ENCODE measurements at places on chromosomes 11 and 22.

GRCh38 chr11:20707876-20708275 is 38.5 kb downstream of the NELL1 start:
- DNase-seq = no peak

- DNase-seq = no peak
Observed at GRCh38 chr11:130524132-130524790, 75.8 kb downstream of the ADAMTS15 start.

GRCh38 chr11:132910011-132910760 is 622.1 kb downstream of the OPCML start:
- no peak for DNase-seq

DNA sequence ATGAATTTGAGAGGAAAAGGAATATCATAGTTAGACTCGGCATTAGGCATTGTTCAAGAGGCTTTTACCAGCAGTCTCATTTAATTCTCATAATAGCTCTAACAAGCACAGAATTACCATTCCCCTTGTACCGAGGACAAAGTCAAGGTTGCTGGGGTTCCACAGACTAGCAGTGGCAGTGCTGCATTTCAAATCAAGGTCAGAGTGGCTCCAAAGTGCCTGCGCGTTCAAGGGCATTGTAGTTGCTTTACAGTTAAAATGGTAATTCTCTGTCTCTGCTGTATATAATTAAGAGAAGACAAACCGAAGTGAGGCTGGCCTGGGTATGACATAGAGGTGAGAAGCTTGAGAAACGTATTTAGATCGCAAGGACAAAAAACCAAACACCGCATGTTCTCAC is 40.4 kb upstream of the TP53AIP1 start:
- DNase-seq = no peak

- no peak for DNase-seq
Observed at GRCh38 chr11:73175551-73176144, 33.5 kb upstream of the FCHSD2 start.

GRCh38 chr22:41261541-41262249 is 21.0 kb upstream of the CHADL start:
- no peak for DNase-seq

GRCh38 chr11:46012185-46012584 is 89.7 kb downstream of the LARGE2 start:
- no peak for DNase-seq

DNA sequence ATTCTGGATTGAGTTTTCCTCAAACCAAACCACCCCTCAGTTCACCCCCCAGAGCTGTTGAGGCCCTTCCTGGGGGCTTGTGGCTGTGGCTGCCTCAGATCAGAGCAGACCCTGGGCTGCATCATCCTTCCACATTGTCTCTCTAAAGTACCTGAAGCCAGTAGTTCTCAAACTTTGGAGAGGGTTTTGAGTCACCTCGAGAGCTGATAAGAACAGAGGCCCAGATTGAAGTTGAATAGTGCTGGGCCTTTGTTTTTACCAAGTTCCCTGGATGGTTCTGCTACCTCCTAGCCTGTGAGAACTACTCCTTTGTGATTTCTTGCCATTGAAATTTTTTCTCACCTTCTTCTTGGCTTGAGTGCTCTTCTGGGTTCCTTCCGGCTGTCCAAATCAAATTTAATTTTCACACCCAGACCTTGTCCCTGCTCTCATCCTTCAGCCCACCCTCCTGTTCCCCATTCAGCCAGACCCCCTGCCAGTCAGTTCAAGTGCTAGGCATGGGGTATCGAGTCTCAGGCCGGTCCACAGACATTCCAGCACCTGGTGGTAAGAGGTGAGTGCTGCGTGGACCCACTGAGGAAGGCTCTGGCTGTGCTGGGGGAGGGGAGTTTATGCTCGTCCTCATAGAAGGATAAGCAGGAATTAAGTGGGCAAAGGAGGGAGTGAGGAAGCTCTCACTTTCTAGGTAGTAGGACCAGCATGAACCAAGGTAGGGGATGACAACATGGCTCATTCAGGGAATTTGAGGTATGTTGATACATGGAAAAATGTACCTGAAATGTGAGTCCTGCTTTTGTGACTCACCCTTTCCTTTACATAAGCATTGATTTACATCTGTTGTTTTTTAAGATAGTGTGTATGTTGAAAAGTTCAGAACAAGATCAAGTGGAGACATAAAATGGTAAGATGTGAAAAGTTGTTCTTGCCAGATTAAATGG is 116.5 kb downstream of the PTPRJ start:
- no peak for DNase-seq

DNA sequence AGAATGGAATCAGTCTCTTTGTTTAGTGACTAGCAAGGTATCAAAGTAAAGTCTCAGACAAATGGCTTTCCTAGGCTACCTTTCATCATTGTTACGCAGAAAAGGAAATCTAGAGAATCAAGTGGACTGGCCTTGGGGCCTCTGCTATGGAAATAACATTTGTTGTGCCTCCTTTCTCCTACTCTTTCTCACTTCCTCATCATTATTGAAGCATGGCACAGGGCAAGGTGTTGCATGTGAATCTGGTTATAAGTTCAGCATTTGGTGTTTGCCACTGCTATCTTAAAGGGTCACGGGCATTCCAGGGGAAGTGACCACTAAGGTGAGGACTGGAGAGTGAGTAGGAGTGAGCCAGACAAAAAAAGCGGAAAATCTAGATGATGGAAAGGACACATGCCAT is 54.9 kb downstream of the GLYATL1 start:
- no peak for DNase-seq

- DNase-seq = no peak
Observed at GRCh38 chr11:45657496-45658260, 7.7 kb downstream of the CHST1 start.

DNA sequence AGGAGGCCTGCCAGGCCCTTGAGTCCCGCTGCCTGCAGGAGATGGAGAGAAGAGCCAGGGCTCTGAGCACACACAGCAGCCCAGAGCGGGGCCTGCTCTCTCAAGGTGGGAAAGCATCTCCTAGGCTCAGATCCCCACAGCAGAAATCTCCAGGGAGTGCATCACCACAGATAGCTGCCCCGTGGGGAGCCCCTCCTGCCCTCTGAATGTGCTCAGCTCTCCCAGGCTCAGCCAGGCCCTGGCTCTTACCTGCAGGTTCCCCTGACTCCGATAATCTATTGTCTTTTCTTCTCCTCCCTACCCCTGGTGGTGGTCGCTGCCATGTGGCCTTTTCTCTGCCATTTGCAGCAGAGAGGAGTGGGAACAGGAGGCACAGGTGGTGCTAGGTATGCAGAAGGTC is 49.9 kb downstream of the BTG4 start:
- DNase-seq = no peak

DNA sequence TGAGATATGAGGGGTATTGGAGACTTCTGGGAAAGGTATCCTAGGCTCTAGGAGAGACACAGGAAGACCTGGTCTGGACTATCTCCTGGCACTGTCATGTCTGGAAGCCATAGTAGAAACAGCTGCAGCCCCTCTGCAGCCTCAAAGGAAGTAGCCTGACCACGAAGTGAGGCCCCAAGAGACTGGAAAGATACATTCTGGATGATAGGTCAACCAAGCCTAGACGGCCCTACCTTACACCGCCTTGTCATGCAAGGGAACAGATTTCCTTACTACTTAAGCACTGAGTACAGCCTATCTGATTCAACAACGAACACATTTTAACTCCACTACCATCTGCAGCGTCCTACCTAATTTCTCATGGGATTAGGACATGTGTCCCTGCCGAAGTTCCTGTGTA is 31.1 kb downstream of the UQCR10 start:
- DNase-seq = no peak

DNA sequence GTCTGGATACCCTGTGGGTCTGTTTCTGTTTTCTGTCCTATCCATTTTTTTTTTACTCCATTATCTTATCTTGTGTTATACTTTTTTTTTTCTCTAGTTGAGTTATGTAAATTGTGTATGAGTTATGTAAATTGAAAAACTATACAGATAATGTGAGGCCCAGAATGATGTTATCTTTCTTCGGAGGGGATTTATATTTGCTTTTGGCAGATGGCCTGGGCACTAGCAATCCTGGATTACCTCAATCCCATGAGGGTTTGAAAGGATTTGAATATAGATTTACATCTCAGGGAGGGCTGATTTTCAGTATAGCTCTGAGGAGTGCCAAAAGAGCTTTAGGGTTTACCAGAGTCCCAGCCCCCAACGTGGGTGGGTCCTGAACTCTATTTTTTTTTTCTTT is 71.0 kb downstream of the CSTPP1 start:
- DNase-seq = no peak

DNA sequence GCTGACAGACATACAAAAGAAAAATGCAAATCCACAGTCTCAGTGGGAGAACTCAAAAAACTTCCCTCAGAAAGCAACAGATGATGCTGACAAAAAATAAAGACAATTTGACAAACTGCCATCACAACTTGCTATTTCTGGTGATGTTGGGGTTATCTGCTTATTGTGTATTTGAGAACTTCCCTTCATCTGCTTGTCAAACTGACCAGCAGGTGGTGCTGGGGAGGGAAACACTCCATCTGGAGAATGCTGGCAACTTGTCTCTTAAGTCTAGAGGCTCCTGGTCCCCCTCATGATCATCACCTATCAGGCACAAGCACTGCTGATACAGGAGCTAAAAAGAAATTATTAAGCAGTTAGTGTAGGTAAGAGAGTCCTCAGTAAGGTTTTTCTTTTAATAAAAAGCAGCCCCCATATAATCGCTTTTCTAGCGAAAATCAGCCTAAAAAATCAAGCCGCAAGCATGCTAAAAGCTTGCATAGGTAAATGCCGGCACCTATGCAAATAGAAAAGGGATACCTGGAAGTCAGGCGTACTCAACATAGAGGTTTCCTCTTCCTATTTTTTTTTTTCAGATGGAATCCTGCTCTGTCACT is 9.8 kb upstream of the FAM111B start:
- DNase-seq = peak; percentile 50

DNA sequence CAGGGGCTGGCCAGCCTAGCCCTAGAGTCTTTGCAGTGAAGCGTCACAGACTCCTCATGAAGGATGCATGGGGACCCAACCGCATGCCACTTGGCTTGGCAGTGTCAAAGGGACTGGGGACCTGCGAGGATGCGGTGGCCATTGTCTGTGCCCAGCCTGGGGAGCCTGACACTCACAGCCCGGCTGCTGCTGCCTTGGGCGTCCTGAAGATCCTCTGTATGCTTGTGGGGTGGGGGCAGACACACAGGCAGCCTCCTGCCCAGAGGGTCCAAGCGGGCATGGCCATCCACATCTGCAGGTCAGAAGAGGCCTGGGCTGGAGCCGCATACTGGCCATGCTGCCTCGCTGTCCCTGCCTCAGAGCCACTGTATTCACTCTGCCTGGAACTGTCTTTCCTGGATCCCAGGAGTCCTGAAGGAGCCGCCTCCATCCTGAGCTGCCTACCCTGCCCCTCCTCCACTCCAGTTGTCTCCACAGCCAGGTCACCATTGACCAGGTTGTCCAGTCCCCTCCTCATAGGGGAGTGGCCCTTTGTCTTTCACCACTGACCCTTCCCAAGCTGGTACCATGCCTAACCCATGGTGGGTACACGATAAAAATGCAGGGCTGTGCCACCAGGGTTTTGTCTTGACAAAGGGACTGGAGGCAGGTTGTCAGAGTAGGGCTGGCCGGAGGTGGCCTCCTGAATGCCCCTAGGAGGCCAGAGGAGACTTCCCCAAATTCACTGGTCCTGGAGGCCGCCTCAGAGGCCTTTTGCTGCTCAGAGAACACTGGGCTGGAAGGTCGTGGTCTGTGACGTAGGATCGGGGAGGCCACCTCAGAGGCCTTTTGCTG is 107.0 kb downstream of the KCNQ1OT1 start:
- DNase-seq = no peak

GRCh38 chr22:26055693-26056092 is 113.6 kb upstream of the SEZ6L start:
- DNase-seq = no peak

DNA sequence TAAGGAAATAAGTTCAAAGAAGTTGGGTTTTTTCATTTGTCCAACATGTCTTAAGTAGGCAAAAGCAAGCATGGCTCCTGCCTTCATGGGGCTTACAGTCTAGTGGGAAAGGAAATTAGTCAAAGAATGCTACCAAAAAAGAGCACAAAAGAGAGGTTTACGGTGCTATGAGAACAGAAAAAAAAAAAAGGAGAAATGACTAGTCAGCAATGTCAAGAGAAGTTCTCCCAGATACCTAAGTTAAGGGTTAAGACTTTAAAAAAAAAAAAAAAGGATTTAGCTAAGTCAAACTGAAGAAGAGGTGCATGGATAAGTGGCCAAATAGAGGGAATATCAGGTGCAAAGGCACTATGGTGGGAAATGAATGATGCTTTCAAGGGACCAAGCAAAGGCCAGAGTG is 29.3 kb downstream of the SERGEF start:
- no peak for DNase-seq

DNA sequence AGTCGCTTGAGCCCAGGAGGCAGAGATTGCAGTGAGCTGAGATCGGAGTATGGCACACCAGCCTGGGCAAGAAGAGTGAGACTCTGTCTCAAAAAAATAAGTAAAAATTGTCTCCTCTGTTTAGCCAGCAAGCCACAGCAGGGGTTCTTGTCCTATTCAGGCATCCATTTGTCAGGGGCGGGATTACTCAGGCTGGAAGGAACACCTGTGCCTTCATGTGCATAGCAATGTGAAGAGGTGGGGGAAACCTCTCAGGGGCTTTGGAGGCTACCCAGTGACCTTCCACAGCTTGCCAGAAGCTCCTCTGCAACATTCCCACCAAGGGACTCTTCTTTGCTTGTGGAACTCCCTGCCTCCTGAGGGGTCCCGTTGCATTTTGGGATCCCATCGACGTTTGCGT is 63.3 kb downstream of the FBLN1 start:
- no peak for DNase-seq

GRCh38 chr11:44940404-44940803 is 10.3 kb downstream of the TP53I11 start:
- DNase-seq = no peak
